ENCODE measurements at places on chromosomes 6 and 20.

DNA sequence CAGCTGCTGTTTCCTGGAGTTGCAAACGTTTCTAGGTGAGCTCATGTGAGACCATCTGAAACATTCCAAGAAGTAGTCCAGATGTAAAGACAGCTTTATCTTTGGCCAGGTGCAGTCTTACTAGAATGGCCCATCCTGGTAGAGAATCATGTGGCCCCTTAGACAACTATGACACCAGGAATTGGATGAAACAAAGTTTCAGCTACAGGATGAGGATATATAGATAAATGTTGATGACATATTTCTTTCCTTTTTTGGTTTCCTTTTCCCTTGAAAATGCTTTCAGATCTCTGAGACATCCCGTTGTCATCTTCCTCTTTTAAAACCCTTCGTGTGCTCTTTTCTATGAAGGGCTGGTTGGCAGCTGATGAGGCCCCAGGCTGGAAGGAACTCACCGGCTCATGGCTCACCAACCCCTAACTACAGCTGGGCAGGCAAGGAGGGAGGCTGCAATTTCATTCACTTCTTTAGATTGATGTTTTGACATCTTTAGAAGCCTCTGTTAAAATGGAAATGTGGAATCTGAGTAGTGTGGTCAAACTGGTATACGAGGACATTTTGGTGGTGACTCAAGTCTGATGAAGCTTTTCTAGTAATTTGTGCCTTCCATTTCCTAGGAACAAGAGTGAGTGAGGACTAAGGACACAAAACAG, 167.9 kb upstream of the TNFAIP3 start:
- DNase-seq, result no peak

DNA sequence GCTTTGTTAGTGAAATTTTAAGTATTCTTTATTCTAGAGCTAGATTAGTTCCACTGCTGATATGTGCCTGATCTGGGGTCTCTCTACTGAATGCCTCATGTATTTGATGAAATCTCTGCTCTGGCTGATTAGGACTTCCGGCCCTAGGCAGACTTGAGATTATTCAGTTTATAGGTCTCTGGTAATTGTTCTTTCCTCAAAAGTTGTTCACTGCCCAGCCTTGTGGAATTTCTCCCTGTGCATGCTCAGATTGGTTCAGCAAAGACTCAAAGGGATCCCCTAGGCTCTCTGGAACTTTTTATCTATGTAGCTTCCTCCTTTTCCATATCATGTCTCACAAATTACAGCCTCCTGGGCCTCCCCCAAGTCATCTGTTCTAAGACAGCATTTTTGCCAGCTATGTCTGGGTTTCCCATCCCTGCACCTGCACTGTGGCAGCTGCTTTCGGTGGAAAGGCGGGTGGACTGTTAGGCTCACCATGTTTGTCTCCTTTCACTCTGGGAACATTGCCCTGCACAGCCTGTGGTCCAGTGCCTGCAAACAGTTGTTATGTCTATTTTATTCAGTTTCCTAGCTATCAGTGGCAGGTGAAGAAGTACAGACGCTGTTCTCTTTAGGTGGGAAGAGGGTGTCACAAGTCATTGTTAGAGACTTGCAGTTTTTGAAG, 73.7 kb downstream of the RPP40 start:
- DNase-seq, result no peak

- no peak for DNase-seq
These were observed 295.3 kb upstream of the FOXQ1 start for GRCh38 chr6:1016329-1017302.

GRCh38 chr6:109687271-109687761, 3.7 kb downstream of the AK9 start:
- DNase-seq, result no peak

DNA sequence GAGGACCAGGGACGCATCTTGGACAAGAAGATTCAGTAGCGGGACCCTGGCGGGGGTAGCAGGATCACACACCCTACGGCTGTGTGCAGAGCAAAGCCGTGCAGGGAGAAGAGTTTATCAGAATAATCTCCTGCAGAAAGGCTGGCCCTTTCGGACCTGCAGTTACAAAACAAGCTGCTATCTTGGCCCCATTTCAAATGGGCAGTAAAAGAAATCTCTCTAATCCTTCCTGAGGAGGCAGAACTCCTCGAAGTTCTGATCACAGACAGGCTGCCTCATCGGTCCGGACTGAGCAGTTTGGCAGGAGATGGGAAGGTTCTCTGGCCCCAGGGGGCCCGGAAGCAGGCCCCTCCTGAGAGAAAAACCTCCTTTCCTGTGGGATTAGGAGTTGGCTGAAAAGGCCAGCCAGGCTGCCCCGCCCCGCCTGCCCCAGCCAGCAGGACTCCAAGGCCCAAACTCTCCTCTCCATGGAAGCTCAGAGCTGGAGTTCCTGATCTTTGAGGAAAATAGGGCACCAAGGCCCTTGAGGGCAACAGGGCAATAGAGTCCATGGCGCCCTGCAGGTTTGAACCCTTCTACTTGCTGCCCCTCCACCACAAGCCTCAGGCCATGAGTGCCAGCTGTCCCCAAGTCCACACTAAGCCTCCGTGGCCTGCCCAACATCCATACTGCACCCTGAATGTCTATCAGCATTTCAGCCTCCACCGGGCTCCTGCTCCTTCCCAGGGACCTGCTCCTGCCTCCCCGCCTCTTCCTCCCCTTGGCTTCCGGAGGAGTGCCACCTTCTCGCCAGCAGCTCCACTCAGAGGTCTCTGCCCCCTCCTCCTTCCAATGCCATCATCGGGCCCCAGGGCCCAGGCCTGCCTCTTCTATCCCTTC, 141.3 kb downstream of the PREX1 start:
- no peak for DNase-seq

DNA sequence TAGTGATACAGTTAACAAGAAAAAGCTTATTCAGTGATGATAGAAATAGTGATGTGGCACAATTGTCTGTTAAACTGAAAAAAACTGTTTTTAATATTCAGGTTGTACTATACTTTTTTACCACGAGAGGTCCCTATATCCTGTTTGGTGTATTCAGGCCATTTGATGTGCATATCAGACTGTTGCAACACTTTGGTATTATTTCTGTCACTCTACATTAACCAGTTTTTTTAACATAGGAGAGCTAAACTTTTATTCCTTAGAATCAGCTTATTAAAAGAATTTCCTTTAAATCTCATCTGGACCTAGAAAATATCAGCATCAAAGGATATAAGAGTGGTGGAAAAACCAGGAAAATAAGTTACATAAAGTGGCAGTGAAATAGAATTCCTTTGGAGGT, 36.8 kb downstream of the TSPYL4 start:
- DNase-seq, result no peak

GRCh38 chr6:15284743-15285142, 38.9 kb downstream of the JARID2 start:
- DNase-seq, result no peak

DNA sequence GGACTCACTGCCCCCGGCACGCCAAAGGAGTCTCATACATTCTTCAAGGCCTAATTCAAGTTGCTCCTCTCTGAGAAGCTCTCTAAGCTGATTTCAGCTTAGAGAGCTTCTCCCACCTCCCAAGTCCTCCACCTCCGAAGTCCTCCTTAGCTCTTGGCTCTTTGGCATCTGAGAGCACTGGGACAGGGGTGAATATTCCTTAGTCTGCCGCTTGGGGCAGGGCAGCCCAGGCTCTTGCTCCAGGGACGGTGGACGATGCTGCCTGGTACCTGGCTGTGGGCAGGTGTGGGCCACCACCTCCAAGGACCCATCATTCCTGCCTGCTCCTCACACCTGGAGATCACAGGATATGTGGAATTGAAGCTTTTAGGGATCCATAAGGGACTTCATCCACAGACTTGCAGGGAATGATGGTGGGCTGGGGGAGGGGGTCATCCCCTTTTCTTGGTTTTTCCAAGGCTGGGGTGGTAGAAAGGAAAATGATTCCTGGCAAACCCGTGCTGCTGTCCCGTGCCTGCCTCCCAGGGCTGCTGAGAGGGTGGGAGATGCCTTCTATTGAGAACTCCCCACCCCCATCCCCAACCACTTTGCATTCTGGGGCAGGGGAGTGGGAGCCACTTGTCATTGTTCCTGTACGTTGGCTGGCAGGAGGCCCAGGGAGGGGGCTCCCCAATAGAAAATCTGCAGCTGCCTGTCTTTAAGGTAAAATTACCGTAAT, 57.4 kb downstream of the ARHGAP40 start:
- no peak for DNase-seq

DNA sequence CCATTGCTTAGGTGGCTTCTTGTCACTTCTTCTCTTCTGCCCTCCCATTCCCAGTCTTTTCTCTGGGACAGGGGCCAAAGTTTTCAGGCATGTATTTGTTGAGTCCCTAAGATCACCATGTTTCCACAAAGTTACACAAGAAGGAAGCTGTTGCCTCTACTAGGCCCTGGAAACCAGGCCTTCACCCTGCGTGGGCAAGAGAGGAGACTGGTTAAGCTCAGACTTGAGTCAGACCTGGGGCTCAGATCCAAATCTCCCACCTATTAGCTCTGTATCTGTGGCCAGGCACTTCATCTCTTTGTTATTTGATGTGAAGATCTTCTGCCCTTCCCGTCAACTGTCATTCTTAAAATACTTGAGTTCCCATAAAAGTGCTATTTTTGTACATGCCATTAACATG, 154.6 kb downstream of the SASH1 start:
- DNase-seq, result peak; percentile 25
